ENCODE measurements at places on chromosomes 1 and 21. TPM values are rescaled to one million over a fixed set of nuclear protein-coding genes. Genes with fewer than 3 reads are reported as not detected.

DNA sequence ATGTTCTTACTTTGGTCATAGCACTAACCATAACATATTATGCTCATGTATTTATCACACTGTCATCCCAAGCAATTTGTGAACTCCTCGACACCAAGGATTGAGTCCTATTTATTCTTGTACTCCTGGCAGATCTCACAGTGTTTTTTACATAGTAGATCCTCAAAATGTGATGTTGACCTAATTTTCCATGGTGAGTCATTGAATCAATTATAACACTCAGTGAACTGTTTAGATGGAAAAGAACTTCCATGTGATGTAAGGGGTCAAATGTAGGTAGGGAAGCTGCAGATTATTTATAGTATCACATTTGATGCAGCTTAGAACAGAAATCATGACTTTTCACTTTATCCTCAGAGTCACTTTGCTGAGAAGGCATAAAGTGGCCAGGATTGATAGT is 281.9 kb upstream of the ADAMTS5 start:
- no peak for DNase-seq

The LORICRIN gene
- total RNA-seq: not detected

DNA sequence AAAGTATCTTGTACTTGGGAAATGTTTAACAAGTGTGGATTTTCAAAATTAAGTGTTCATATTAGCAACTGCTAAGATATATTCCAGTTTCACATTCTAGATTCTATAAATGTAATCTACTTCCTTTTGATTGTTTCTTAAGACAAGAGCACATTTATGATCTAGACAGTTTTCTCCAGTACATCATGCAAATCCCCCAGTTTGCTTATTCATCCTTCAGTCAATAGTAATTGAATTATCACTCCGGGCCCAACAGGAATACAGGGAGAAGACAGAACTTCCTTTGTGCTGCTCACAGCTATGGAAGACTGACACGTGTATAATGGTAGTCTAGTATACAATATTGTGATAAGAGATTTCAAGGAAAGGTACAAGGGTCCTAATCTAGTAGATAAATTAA is 14.5 kb downstream of the PLA2G4A start:
- no peak for DNase-seq

GRCh38 chr1:53895421-53895820 is 1.4 kb downstream of the DIO1 start:
- DNase-seq: no peak

The CD84 gene
- total RNA-seq: 98.9 TPM

GRCh38 chr1:180031664-180032063 is 77.1 kb downstream of the CEP350 start:
- DNase-seq: no peak

The CD34 gene
- total RNA-seq: not detected

GRCh38 chr1:34803770-34804169 is 11.0 kb downstream of the GJA4 start:
- DNase-seq: no peak

The LRRC8B gene
- 18.1 TPM for total RNA-seq

The RGS1 gene
- 9.9 TPM for total RNA-seq

DNA sequence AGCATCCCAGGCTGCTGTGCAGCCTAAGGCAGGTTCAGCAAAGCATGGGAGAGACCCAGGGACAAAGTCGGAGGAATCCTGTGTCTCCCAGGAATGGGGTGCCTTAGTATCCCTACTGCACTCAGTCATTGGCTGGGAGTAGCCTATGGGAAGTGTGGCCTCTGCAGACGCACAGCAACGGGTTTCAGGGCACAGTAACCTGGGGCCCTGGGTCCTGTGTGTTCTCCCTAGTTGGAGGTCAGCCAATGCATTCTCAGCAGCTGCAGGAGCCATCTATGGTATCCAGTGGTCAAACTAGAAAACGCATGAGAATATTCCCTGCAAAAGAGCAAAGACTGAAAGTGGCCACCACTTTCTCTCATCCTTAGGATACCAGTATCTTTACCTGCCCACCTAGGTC is 13.7 kb upstream of the C1orf21 start:
- no peak for DNase-seq

- no peak for DNase-seq
Observed at GRCh38 chr1:195733408-195733807, 874.8 kb downstream of the KCNT2 start.

DNA sequence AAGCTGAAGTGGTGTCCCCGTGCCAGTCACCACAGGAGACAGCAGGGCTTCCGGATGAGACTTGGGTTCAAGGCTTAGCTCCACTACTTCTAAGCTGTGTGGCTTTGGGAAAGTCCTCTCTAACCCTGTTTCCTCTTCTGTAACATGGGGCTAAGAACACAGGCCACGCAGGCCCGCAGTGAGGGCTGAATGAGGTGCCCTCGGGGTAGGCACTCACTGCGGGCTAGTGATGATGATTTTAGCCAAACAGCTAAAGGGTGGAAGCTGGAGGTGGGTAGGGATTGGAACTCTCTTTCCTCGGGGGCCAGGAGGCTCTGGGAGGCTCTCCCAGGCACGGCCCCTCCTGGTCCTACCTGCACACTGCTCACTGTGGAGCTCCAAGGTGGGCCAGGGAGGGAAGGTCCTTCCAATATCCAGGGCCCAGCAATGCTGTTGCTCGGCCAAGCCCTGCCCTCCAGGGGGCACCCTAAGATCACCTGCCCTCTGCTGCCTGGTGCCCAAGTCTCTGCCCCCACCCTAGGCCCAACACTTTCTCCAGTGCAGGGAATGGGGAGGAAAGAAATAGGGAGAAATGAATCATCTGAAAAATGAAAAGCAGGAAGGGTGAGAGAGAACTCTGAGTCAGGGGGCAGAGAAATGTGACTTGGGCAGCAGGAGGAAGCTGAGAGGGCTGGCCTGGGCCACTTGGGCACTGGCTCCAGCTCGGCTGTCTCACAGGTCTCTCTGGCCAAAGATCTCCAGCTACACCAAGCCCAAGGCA is 19.2 kb upstream of the EVA1B start:
- DNase-seq: peak; percentile 59

GRCh38 chr1:58768971-58769808 is 14.7 kb downstream of the JUN start:
- DNase-seq: no peak

The SLC6A17 gene
- not detected for total RNA-seq

GRCh38 chr1:225543350-225543749 is 109.6 kb downstream of the ENAH start:
- no peak for DNase-seq

GRCh38 chr1:155210314-155211104 is 2.0 kb downstream of the MTX1 start:
- no peak for DNase-seq

The PM20D1 gene
- total RNA-seq: 1.8 TPM

GRCh38 chr1:13583595-13583965 is at the start of gene PDPN:
Gene PDPN, plus strand, starts transcription at chr1:13583832. Its CDS starts 202 bp downstream, at chr1:13584034.
- DNase-seq: no peak

DNA sequence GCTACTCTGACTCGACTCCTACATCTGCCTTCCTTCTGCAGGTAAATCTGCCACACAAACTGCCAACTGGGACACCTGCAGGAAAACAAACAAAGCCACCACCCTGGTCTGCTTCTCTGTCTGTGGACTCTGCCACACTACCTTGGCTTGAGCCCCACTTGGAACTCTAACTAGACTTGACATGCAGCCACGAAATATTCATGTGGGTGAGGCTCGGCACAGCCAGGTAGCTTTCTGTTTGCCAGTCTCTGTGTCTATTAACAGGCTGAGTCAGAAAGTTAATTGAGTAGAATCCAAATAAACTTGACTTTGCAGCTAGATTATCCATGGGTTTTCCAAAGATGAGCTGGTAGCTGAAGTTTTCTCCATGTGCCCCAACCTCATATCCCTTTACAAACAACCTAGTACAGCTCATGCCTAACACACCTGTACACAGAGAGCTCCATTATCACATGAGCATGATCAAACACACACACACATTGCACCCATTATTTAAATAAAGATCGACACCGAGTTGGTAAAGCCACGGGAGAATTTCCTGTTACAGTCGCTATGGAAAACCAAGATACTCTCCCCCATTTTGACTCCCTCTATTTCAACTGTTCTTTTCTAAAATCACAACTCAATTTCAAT is 808 bp downstream of the C1orf116 start:
- DNase-seq: no peak

The OR6N1 gene
- not detected for total RNA-seq

The AADACL3 gene
- total RNA-seq: not detected

DNA sequence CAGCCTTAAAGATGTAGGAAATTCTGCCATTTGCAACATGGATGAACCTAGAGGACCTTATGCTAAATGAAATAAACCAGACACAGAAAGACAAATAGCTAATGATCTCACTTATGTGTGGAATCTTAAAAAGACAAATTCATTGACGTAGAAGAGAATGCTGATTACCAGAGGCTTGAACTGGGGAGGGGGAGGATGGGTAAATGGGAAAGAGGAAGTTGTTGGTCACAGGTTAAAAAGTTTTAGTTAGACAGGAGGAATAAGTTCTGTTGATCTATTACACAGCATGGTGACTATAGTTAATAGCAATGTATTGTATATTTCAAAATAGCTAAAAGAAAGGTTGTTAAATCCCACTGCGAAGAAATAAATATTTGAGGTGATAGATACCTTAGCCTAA is 62.8 kb downstream of the PKN2 start:
- no peak for DNase-seq

The KRTAP13-4 gene
- not detected for total RNA-seq

GRCh38 chr1:46481961-46482360 is 7.7 kb upstream of the DMBX1 start:
- DNase-seq: no peak

DNA sequence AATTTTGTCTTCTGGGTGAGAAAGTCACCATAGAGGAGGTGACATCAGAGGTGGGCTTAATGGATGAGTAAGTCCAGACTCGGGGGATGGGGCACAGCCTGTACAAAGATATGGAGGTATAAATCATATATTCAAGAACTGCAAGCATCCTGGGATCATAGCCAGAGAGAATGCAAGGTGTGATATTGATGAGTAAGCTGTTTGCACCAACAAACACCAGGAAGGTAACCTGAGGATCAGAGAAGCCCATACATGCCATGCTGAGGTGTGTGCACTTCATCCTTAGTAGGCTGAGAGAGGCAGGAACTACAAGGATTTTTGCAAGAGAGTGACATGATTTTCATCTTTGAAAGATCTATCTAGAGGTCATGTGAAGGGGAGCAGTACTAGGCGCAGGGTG is 306.4 kb downstream of the HHAT start:
- DNase-seq: no peak

The CELA2A gene
- total RNA-seq: not detected

- no peak for DNase-seq
Observed at GRCh38 chr1:224518528-224518927, 83.9 kb upstream of the WDR26 start.

GRCh38 chr1:3068564-3069431 is at the start of gene PRDM16:
Gene PRDM16, plus strand, starts transcription at chr1:3069203. Its CDS starts 57 bp downstream, at chr1:3069260.
- no peak for DNase-seq

GRCh38 chr1:221937155-221937953 is 195.5 kb upstream of the DUSP10 start:
- DNase-seq: no peak

GRCh38 chr1:180691322-180691913 is 59.6 kb downstream of the XPR1 start:
- no peak for DNase-seq

The OTUD3 gene
- total RNA-seq: 18.4 TPM

DNA sequence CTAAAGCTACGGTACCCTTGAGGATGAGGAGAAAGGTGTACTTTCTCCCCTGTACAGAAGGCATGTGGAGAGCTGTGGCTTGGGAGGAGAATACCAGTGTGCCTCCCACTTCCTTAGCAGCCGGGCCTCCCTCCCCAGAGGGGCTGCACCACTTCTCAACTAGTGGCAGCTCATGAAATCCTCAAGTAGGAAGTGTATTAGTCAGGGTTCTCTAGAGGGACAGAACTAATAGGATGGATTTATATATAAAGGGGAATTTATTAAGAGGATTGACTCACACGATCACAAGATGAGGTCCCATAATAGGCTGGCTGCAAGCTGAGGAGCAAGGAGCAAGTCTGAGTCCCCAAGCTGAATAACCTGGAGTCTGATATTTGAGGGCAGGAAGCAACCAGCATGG is 53.1 kb upstream of the PPP2R5A start:
- no peak for DNase-seq

- DNase-seq: no peak
Observed at GRCh38 chr1:15915991-15916390, 59.9 kb downstream of the ZBTB17 start.

The RASSF5 gene
- 190 TPM for total RNA-seq

GRCh38 chr1:30475966-30476365 is 247.4 kb downstream of the MATN1 start:
- DNase-seq: no peak

DNA sequence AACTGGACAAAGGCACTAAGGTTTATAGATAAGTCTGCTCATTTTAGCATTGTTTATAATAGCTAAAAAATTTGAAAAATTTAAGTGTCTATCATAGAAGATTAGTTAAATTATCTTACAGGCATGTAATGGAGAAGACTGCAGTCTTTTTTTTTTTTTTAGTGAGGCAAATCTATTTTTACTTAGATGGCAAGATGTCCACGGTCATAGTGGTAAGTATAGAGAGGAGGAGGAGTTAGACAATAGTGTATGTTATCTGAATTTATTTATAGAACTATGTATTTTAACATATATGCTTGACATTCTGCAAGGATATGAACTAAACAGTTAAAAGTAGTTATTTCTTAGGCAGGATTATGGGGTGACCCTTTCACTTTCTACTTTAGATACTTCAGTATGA is 149.0 kb downstream of the SYT2 start:
- DNase-seq: no peak

All from CD4-positive, alpha-beta memory T cell (primary cell).